Upper lobe of right lung (tissue), 1 donor: ENCODE measurements at places on chromosomes 1 and 21. TPM values are rescaled to one million over a fixed set of nuclear protein-coding genes. Genes with fewer than 3 reads are reported as not detected.

DNA sequence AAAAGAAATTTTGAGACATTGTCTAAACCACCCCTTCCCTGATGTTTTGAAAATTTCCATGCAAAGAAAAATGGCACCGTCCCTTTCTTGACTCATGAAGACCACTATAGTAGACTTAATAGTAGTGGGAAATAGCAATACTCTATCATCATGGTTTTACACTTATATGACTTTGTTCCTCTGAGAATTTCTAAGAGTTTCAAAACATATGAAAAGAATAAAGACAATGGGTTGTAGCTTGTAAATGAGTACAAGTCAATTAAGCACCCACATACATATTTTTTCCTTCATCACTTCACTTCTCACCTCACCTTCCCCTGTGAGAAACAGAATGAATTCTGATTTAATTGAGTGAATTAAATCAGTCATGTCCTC lies 151.7 kb downstream of the LYPLAL1 start:
- no peak overlapping the region for H3K4me3 ChIP-seq
- DNase-seq: no peak
- no peaks in the 10 kb centered on the region for H3K4me1 ChIP-seq
- no peak overlapping the region for H3K27ac ChIP-seq

GRCh38 chr1:59543211-59543668 lies 246.3 kb downstream of the FGGY start:
- H3K4me1 ChIP-seq: peaks cover 4% of the 10 kb centered on the region
- no peak overlapping the region for H3K27ac ChIP-seq
- H3K27me3 ChIP-seq: no peaks in the 10 kb centered on the region
- H3K4me3 ChIP-seq: no peak overlapping the region
- no peak for DNase-seq
- no peaks in the 10 kb centered on the region for H3K36me3 ChIP-seq

DNA sequence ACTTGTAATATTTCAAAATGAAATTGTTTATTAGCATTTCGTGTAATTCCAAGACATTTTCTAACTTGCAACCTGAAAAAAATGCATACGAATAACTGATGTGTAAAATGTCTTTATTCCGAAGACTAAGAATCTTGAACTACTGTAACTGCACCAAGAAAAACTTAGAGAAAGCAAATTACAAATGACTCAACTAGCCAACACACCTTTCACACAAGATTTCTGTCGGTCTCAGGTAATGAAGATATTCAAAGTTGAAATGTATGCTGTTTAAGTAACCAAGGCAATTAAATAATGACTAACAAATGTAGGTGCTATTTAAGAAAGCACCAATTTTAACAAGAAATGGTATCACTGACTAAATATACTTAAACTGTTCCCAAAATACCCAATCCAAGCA lies 2.1 kb downstream of the CLSTN1 start:
- H3K4me3 ChIP-seq: no peak overlapping the region
- no peak overlapping the region for H3K27ac ChIP-seq
- peaks cover 25% of the 10 kb centered on the region for H3K4me1 ChIP-seq

DNA sequence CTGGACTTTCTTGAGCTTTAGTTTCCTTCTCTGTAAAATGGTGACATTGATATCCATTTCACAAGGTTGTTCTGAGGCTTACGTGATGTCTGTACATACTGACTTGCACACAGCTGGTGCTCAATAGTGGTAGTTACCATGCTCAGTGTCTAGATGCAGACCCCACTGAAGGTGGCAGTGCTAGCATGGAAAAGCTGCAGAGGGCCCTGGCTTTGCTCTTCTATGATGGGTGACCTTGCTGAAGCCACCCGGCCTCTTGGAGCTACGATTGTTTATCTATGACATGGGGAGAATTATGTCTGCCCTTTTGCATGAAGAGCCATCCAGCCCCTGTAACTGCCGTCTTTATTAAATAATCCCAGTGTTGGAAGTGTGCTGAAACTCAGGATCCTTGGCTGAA lies 131.8 kb downstream of the PLXNA2 start:
- DNase-seq: no peak
- no peak overlapping the region for H3K27ac ChIP-seq
- no peaks in the 10 kb centered on the region for H3K36me3 ChIP-seq
- no peaks in the 10 kb centered on the region for H3K27me3 ChIP-seq
- no peak overlapping the region for H3K4me3 ChIP-seq
- H3K4me1 ChIP-seq: peaks cover 5% of the 10 kb centered on the region

Gene HSD3B2
- total RNA-seq: not detected

DNA sequence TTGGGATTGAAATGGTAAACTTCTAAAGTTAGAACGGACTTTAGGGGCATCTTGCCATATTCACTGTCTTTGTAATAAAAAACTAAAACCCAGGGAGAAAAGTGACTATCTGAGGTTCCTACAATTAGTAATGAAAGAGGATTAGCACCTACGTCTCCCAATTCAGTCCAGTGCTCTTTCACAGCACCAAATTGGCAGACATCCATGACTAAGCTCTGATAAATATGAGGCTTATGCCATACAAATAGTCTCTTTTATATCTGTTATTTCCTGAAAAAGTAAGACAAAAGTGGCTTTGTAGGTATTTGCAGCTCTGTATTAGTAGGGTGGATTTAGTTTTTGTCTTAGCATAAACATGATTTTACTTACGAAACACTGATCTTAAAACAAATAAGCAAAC lies 315.0 kb upstream of the NRIP1 start:
- H3K36me3 ChIP-seq: no peaks in the 10 kb centered on the region
- H3K4me1 ChIP-seq: no peaks in the 10 kb centered on the region
- no peak overlapping the region for H3K27ac ChIP-seq
- H3K4me3 ChIP-seq: no peak overlapping the region

- H3K27ac ChIP-seq: no peak overlapping the region
- H3K36me3 ChIP-seq: no peaks in the 10 kb centered on the region
- H3K27me3 ChIP-seq: no peaks in the 10 kb centered on the region
Measured at GRCh38 chr1:199780948-199781670, 246.4 kb upstream of the NR5A2 start.

Gene TENT5C
- 13.7 TPM for total RNA-seq
